ENCODE measurements at places on chromosomes 3 and 15.

DNA sequence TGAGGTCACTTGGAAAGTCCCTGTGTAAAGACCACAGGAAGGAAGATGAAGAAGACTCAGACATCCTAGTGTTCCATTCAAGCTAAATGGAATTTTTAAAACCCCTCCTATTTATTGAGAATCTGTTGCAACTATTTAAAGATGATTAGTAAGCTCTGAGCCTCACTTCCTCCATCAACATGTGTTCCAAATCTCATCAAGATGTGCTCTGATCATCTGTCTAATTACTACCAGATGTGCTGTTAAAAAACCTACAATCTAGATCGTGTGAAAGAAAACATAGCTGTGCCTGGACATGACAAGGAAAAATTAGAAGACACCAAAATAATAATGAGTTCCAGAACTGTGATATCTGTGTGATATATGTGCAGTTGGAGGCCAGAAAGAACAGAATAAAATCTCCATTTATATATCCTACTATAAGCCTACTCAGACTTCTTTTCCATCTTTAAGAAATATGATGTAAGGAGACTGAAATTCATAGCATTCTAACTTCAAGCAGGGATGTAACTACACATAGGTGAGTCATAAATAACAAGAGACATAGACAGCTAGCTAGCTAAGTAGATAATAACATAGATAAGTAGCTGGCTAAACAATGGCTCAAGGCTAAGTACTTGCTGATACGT lies 7.8 kb downstream of the XPC start:
- no peak for DNase-seq

DNA sequence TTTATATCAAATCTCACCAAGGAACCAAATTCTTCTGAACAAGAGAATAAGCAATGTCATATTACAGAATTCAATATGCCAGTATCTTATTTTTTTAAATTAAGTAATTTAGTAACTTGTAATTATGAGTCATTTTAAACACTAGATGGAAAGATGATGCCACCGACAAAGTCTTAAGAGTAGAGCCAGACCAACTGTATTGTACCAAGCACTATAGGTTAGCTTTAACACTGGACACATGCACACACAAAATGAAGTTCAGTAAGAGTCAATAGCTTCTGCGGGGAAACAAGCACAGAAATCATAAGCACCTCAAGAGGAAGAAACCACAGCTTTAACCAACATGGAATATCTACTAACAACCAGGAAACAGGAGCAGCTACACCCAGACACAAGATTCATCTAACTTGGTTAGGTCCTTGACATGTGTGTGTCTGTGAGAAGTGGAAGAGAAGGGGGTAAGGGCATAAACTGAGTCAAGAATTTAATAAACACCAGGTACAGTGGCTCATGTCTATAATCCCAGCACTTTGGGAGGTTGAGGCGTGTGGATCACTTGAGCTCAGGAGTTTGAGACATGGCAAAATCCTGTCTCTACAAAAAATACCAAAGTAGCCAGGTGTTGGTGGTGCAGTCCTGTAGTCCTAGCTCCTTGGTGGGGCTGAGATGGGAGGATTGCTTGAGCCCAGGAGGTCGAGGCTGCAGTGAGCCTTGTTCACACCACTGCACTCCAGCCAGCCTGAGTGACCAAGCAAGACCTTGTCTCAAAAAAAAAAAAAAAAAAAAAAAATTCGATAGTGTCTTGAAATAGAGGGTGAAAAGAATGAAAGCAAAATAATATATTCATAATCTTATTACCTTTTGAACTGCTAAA lies 28.9 kb downstream of the DENND4A start:
- DNase-seq, result no peak

DNA sequence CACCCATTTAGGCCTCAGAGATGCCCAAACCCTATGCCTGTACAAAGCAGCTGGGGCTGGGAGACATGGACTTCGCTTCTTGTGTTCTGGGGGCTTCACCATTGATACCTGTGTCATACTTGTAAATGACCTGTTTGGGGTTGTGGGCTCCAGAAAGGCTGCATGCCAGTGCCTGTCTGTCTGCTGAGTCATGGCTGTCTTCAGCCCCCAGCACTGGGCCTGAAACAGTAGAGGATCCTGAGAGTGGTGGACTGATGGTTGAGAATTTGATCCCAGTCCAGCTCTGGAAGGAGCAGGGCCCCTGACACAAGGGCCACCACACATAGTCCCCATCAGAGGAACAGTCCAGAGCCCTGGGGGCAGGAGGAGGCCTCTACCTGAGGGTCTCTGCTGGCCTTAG lies 24.6 kb upstream of the APEH start:
- no peak for DNase-seq

- no peak for DNase-seq
Observed at GRCh38 chr3:193593668-193594030, 641 bp downstream of the OPA1 start.

- no peak for DNase-seq
Observed at GRCh38 chr15:67024314-67024997, 40.9 kb upstream of the SMAD3 start.

DNA sequence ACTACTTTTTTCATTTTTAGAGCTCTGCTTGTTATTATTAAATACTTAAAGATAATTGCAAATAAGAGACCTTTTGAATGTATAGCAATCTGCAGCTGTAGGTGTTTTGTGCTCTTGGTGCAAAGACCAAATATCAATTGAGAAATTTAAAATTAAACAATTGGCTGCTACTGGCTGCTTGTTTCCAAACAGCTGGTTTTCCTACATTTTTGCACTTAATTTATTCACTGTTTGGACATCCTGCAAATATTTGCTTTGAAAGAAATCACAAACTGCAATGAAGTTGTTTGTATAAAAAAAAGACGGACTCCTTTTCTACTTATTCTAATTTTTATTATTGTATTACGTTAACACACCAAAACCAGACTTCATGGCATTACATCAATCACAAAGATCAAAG lies 35.6 kb downstream of the MED12L start:
- DNase-seq, result no peak

DNA sequence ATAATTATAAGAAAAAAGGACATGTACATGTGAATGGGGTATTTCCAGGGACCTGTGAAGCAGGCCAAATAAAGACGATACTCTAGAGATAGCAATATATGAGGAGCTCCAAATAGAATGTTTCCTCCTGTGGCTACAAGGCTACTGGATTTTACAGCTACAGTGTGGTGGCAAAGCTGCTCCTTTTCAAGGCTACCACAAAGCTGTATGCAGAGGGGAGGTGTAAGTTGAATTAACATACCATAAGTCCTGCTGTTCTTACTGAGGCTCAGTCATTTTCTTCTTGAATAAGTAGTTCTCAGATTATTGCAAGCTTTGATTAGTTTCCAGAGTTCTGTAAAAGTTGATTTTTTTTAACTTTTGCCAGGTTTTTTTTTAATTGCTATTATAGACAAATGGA lies 1184.6 kb upstream of the EPHA6 start:
- no peak for DNase-seq

DNA sequence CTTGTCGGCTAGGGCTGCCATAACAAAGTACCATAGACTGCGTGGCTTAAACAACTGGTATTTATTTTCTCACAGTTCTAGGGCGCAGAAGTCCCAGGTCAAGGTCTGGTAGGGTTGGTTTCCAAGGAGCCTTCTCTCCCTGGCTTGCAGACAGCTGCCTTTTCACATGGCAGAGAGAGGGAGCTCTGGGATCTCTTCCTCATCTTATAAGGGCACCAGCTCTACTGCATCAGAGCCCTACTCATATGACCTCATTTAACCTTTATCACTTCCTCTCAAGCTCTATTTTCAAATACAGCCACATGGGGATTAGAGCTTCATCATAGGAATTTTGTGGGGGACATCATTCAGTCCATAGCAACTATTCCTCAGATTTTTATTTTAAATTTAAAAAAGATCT lies 17.6 kb upstream of the PAQR9 start:
- DNase-seq, result no peak

- no peak for DNase-seq
Observed at GRCh38 chr3:24387000-24387399, 107.7 kb downstream of the THRB start.

- DNase-seq, result no peak
Observed at GRCh38 chr3:42438758-42439157, 28.3 kb upstream of the LYZL4 start.

DNA sequence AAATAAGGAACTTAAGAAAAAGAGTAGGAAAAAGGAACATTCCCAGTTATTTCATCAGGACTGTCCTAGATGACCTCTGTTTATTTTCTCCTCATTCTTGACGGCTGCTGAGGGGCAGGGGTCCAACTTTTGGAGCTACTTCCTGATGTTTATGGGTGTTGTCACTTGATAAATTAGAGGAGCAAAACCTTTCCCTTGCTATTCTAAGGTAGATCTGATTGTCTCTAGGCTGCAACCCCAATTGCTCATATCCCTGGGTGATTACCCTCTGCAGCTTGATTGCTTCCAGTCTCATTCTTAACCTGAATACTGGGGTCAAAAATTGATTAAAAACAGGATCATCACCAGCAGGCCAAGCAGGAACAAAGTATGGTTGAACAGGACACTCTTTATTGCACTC lies 311.0 kb upstream of the NDN start:
- DNase-seq, result no peak

DNA sequence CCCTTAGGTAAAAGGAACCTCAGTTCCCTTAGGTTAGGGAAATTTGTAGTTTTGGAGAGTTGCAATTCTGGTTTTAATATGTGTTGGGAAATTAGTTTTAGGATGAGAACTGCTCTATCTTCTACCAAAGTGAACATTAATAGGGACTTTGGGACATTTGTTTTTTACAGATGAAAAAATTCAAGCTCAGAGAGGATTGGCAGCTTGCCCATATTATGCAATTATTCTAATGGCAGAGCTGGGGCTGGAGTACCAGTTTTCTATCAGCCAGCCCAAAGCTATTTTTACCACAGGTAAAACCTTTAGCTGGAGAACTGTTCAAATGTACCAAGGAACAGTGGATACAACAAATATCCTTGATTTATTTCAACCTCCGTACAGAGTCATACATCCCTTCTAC lies 127.0 kb downstream of the CPNE4 start:
- no peak for DNase-seq

DNA sequence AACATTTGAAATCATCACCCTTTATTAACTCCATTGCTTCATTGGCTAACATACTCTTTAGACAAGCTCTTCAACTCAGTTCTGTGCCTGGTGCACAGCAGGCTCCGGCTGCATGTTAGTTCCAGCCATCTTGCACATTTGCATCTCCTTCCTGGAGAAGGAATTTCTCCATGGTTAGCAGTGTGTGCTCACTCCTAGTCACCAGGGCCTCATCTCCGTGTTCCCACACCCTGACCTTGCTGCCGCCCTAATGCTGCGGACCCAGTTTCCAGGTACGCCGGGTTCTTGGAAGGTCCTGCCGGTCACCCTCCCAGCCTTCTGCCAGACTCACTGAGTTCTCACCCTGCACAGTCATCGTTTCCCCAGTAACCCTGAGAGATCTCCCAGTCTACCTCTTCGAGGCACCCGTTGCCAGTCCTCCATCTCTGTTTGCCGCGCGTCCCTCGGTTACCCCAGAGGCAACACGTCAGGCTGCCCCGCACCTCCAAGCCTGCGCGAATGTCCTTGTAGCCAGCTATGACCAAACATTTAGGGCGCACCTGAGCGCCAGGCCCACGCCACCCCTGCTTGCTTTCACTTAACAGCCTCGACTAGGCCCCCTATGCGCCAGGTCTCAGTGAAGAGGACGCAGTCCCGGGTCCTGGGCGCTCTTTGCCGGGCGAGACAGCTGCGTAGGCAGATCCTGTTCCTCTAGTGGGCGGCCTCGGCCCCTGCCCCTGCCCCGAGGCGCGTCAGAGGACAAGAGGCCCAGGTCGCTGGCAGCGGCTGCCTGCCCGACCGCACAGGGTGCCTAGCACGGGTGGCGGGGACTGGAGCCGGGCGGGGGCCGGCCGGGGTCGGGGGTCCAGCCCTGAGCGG lies 747 bp upstream of the ZNF592 start:
- no peak for DNase-seq

DNA sequence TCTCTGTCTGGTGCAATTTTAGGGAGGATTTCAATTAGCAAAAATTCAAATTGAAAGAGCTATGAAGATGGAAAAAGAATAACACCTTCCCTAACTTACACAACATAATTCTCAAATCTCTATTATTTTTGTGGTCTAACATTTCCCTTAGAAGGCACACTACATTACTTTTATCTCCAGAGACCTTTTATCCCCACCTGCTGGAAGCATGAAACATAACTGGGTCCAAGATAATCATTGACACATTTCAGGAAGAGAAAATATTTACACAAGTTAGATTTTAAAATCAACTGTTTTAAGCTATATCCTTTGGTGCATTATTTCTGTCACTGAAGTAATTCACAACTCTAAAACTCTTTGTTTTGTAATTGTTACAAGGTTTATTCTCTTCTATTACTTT lies 779.5 kb downstream of the ROBO1 start:
- no peak for DNase-seq

GRCh38 chr15:60528530-60528929 lies 49.6 kb upstream of the ICE2 start:
- DNase-seq, result no peak

GRCh38 chr3:158103887-158104327 lies 2.3 kb downstream of the SHOX2 start:
- DNase-seq, result no peak

GRCh38 chr3:31635545-31635944 lies 102.8 kb downstream of the STT3B start:
- DNase-seq, result no peak

- DNase-seq, result no peak
Observed at GRCh38 chr3:139267300-139268246, 76.2 kb upstream of the MRPS22 start.

- no peak for DNase-seq
Observed at GRCh38 chr3:64977308-64978100, 289.7 kb upstream of the ADAMTS9 start.

- DNase-seq, result no peak
Observed at GRCh38 chr3:132625613-132626012, 28.5 kb downstream of the ACKR4 start.

Data from cerebellar nuclear complex (tissue), 1 donor.